ENCODE measurements at places on chromosomes 7 and 10. TPM values are rescaled to one million over a fixed set of nuclear protein-coding genes. Genes with fewer than 3 reads are reported as not detected.

The MGAM2 gene
- not detected for total RNA-seq

The BBS9 gene
- 4.8 TPM for total RNA-seq

GRCh38 chr10:12922117-12922900 is 79.2 kb downstream of the CCDC3 start:
- no peak for DNase-seq

- no peak for DNase-seq
Observed at GRCh38 chr10:96696845-96697425, 23.4 kb downstream of the PIK3AP1 start.

GRCh38 chr7:43847496-43847895 is 21.8 kb downstream of the MRPS24 start:
- no peak for DNase-seq

The OPN1SW gene
- not detected for total RNA-seq

- no peak for DNase-seq
Observed at GRCh38 chr10:114163062-114163461, 10.9 kb downstream of the CCDC186 start.

GRCh38 chr7:45681596-45682357 is 107.6 kb downstream of the ADCY1 start:
- DNase-seq, result no peak

GRCh38 chr10:110224992-110225391 is 17.6 kb downstream of the MXI1 start:
- no peak for DNase-seq

- no peak for DNase-seq
Observed at GRCh38 chr10:3136763-3137611, 35.6 kb downstream of the PITRM1 start.

GRCh38 chr7:90596671-90597562 is 796 bp downstream of the CDK14 start:
- DNase-seq, result no peak

DNA sequence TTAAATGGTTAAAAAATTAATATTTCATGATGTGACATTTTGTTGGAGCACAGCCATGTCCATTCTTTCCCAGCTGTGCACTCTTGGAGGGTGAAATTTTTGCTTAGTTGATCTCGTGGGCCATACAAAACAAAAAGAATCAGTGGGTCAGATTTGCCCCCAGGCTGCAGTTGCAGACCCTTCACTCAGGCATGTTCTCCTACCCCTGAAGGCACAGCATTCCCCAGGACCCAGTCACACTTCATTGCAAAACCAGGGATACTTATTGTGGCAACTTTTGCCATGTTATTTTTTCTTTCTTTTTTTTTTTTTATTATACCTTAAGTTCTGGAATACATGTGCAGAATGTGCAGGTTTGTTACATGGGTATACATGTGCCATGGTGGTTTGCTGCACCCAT is 6.0 kb downstream of the TAS2R40 start:
- DNase-seq, result no peak
